ENCODE measurements at places on chromosomes 1 and 21. TPM values are rescaled to one million over a fixed set of nuclear protein-coding genes. Genes with fewer than 3 reads are reported as not detected.

The OR10J5 gene
- not detected for total RNA-seq

The AKNAD1 gene
- not detected for total RNA-seq

The OR2L8 gene
- not detected for total RNA-seq

The ASCL5 gene
- not detected for total RNA-seq

The STIL gene
- 22.9 TPM for total RNA-seq

The TRIM46 gene
- total RNA-seq: 6.9 TPM

The RIPK4 gene
- under 0.01 TPM for total RNA-seq

The UBASH3A gene
- total RNA-seq: not detected

The OR13G1 gene
- total RNA-seq: not detected

The C21orf91 gene
- total RNA-seq: 5.3 TPM

The PODN gene
- 0.19 TPM for total RNA-seq

The SPATA45 gene
- total RNA-seq: not detected

The PIGR gene
- not detected for total RNA-seq

The CFH gene
- total RNA-seq: 98.6 TPM

The HSF2BP gene
- 1.1 TPM for total RNA-seq

The FCRL5 gene
- not detected for total RNA-seq

The MCOLN3 gene
- under 0.01 TPM for total RNA-seq

The DIRAS3 gene
- total RNA-seq: 0.98 TPM

The YTHDF2 gene
- total RNA-seq: 134 TPM

The OLIG2 gene
- total RNA-seq: not detected

The SLC37A1 gene
- total RNA-seq: 13.7 TPM

The LUZP1 gene
- total RNA-seq: 81.3 TPM

The IFNLR1 gene
- not detected for total RNA-seq

The ARMH1 gene
- 0.33 TPM for total RNA-seq

The OR14K1 gene
- total RNA-seq: not detected

The LCE1E gene
- total RNA-seq: not detected

The B3GALT2 gene
- 0.67 TPM for total RNA-seq

The IGSF9 gene
- total RNA-seq: not detected

The RIMKLA gene
- total RNA-seq: under 0.01 TPM

The ELAVL4 gene
- not detected for total RNA-seq

The PRELP gene
- under 0.01 TPM for total RNA-seq

The VHLL gene
- 0.33 TPM for total RNA-seq

The CFAP57 gene
- total RNA-seq: 0.10 TPM

The RNU1-2 gene
- total RNA-seq: under 0.01 TPM

The NOC2L gene
- total RNA-seq: 97.8 TPM

The TRABD2B gene
- under 0.01 TPM for total RNA-seq

The PRKCZ gene
- total RNA-seq: 2.3 TPM

The SGIP1 gene
- total RNA-seq: 22.1 TPM

The FCAMR gene
- not detected for total RNA-seq

The SPATA21 gene
- total RNA-seq: not detected

The ELAPOR1 gene
- total RNA-seq: 0.86 TPM

The HMGCS2 gene
- total RNA-seq: not detected

The RPL22 gene
- 122 TPM for total RNA-seq

The CDC42 gene
- 879 TPM for total RNA-seq

Data from vein endothelial cell (primary cell).